Heart left ventricle (tissue), 16 donors: ENCODE measurements at places on chromosomes 1 and 21.
A peak's percentile ranks its signal among the peaks of the same experiment; 100 is the strongest.

GRCh38 chr1:224503161-224504118 lies 68.8 kb upstream of the WDR26 start:
- peak; percentile 93 for DNase-seq

DNA sequence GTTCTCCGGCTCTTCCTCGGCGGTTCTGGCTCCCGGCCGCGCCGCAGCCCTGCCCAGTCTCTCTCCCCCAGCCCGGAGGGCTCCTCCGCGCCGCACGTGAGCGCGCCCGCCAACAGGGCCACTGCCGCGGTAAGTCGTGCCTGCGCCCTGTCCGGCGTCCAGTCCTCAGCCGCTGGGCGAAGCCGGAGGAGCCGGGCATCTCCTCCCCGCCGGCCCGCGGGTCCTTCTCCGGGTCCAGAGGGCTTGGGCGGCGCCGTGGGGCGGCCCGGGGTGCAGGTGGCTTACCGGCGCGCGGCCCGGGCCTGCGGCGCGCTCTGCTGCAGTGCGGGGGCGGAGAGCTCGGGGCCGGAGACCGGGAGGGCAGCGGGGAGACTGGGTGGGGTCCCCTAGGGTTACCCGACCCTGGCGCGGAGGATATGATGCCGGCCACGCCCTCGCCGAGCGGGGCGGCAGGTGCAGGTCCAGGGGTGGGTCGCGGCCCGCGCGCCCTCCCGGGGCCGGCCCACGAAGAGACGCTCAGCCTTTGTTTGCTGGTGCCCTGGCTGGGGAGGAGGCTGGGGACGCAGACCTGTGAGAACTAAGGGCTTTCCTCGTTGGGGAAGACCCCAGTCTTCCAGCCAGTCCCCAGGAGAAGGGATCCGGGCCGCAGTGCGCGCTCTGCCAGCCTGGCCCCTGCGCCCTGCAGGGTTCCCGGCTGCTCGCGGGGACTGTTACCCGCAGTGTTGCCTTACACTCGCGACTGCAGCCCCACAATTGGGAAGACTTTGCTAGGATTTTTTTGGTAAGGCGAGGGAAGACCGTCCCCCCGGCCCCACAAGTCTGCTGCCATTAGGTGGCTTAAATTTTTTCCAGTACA lies at the start of gene DOP1B:
TSS of gene DOP1B (plus strand) at position 10 of the 856 bp plus-strand sequence. CDS start 7,910 bp downstream, outside the sequence.
- DNase-seq = peak; percentile 64

DNA sequence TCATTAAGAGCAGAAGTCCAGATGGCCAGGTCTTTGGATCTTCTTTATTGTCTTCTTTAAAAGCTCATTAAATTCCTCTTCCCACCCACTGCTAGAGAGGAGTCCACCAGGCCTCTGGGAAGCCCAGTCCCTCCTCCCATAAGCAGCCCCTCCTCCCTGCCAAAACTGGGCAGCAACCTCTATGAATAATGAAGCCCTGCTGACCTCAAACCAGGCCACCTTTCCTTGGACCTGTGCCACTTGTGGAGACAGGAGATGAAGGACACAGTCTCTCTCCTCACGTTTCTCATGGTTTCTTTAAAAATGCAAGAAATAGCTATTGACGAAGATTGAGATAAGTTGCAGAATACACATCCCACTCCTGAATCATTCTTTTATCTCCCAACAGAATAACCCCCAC lies 112.8 kb downstream of the EDEM3 start:
- DNase-seq = no peak

DNA sequence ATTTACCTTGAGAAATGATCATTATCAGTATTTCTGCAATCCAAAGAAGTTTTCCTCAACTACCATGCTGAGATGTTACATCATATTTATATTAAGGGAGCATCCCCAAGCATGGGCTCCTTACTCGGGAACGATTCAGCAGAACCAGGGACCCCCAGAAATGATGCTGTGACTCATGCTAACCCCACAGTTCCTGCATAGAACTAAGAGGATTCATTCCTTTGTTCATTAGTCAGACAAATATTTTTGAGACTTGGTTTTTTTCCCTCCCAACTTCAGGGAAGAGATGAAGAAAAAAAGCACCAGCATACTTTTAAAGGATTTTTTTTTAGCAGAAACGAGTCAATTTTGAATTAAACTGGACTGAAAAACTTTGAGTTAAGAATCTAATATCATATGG lies 49.2 kb upstream of the COL24A1 start:
- no peak for DNase-seq

DNA sequence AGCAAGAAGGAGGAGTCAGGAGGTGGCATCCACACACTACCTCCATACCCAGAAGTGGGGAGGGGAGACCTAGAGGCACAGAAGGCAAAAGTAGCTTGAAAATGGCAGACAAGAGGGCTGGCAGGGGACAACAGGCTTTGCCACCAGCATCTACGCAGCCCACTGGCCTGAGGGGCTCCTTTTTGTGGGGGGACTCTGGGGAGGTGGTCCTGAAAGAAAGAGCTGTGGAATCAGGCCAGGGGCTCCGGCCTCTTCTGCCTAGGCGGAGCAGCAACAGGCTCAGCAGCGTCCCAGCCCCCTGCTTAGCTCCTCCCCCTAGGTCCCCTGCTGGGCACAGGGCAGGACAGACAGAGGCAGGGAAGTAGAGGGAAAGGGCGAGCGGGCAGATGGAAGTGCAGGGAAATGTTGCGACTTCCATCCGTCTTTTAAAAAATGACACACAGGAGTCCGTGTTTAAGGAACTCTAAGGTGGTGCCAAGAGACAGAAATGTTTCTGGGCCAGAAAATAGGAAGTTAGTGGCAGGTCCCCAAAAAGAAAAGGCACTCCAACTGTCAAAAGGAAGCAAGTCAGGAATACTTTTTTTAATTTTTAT lies 10.0 kb upstream of the LEFTY2 start:
- DNase-seq = no peak

DNA sequence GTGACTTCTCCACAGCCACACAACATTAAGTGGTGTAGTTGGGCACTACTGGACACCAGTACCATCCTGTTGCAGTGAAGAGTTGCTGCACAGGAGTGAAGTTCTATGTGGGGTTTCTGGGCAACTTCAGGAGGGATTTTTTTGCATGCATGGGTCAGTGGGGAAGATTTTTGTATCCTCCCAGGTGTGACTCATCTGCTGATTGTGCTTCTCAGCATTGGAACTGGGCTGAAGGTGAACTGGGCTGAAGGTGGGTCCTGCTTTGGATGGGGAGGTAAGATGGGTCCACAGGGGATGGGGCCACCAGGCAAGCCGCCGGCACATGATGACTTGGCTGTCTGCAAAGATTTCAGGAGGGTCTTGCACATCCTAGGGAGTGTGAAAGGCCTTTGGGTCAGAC lies 2.6 kb downstream of the SERINC2 start:
- no peak for DNase-seq

DNA sequence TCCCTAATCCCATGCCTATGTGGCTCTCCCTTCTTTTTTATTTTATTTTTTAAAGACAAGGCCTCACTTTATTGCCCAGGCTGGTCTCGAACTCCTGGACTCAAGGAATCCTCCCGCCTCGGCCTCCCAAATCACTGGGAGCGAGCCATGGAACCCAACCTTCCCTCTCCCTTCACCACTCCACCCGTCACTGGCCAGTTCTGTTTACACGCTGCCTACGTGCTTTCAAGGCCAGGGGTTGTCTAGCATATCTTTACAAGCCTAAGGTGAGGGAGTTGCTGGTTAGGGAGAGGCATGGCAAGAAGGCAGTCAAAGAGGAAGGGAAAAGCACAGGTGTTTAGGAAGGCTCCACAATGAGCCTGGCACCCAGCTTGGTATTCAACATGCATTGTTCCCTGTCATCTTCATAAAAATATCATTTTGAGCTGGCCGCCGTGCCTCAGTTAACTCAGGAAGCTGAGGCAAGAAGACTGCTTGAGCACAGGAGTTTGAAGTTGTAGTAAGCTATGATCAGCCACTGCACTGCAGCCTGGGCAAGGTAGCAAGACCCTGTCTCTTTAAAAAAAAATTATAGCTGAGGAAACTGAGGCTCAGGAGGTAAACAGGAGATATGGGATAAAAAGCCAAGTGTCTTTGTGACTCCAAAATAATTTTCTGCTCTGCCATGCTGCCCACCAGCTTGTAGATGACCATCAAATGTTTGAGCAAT lies 1.1 kb downstream of the RHBDL2 start:
- no peak for DNase-seq

DNA sequence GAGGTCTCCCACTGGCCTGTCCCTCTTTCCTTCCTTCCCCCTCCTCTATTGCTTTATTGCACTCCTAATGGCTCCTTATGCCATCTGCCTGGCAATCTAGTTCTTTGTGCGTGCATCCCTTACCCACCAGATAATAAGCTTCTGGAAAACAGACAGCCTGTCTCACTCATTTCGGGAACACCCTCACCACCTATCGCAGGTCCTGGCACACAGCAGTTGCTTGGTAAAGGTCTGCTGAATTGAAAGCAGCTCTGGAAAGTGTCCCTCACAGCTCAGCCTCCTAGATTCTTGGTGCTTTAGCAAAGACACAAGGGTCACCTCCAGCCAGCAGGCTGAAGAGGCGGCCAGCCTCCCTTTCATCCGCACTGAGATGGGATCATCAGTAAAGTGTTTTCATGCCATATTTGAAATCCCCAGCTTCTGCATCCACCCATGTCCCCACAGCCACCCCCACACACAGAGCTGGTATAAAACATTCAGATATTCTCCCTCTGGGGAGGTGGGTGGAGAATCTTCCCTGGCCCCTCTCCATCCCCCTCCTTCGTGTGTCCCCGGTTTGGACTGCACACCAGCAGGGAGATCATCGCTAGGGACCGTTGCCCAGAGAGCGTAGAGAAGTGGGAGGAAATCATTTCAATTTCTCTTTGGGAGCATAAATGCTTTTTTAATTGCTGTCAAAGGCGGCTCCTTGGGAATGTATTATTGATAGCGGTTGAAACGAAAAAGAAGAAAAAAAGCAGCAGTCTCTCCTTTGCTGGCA lies 29.1 kb upstream of the ATP2B4 start:
- peak; percentile 82 for DNase-seq

GRCh38 chr1:32877211-32878110 lies 6.7 kb upstream of the FNDC5 start:
- peak; percentile 68 for DNase-seq

DNA sequence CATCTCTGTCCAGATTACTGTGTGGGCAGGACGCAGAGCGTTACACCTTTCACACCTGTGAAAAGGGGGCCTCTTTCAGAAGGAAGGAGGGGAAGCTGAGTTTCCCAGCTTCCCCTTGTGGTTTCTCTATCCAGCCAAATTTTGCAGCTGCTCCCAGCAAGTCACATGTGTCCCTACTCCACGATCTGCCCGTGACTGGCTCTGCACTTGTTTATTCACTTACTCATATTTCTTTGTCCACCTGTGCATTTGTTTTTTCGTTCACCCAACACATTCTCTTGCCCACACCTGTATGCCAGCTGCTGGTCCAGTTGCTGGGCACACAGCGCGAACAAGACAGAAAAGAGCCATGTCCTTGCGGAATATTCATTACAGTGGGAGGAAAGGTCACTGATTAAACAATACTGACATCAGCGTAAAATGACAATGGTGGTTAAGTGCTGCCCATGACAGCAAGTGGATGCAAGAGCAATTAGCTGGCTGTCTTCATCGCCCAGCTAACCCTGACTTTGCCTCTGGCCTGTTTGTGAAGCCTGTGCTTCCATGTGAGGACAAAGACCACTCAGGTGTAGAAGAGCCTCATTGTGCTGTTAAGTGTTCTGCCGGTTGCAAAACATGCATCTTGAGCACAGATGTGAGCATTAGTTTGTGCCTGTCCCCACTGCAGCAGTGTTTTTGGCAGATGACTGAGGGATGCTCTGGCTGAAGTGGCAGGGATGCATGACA lies 28.6 kb upstream of the NEK2 start:
- DNase-seq = no peak

DNA sequence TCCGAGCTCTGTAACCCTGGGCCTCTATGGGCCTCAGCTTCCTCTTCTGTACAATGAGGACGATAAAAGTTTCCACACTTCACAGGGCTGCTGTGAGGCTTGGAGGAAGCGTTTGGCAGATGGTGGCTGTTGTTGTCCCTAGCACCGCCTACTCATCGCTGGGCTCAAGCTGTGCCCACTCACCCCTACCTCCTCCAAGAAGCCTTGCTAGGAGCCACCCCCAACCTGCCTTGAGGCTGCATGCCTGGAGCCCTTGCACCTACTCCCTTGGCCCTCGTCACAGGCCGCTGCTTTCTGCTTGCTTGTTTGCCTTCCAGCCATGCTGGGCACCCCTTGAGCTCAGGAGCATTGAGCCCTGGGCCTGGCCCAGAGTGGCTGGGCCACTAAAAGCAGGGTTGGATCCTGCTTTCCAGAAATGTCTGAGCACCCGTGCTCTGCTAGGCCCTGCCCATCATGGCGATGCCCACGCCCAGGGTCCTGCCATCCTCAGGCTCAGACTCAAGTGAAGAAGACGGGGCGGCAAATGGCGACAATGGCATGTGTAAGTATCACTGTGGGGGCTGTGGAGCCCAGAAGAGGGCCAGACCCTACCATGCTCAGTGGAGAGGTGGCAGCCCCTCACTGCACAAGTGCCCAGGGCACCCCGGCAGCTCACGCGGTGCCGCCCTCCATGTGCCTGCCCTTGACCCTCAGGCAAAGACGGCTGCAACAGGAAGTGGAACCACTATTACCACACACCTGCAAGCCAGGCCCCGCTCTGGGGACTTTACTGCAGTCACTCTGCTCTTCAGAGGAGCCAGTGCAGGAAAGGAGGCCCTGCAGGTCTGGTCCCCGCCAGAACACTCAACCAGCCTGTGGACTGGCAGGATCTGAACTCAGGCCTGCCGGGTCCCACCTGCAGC lies 9.5 kb downstream of the SH3BGRL3 start:
- DNase-seq = no peak

DNA sequence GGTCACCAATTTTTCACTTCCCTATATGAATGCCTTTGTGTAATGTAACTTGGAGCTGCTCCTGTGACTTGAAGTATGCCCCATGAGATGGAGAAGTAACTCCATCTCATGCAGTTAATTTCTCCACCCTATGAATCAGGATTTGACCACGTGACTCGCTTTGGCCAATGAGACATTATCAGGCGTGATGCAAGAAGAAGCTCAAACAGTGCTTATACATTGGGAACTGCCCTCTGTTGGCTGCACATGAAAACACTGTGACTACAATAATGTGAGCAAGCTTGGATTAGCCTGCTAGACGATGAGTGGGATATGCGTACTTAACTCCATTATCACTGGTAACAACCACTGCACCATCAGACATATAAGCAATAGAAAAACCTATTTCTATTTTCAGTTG lies 684.4 kb downstream of the PLA2G4A start:
- no peak for DNase-seq

DNA sequence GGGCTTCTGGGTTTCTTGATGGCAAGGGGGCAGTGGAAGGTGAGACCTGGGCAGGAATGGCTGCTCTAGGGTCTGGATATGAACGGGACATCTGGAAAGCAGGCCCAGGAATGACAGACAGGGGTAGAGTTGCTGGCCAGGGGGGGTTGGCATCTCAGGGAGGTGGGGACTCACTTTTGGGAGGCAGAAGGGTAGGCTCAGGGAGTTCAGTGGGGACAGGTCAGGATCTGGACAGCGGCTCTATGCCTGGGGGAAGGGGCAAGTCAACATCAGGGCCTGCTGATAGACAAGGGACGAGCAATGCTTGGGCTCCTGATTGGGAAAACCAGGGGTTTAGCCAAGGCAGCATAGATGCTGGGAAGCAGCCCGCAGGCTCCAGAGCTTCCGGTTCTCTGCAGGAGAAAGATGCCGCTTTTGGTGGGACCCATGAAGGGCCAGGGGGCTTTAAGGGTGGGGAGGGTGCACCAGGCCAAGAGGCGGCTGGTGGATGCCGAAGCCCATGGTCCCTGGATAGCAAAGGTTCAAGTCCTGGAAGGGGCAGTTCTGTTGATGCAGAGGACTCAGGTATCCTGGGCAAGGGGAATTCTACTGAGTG lies 21.9 kb downstream of the IGFN1 start:
- no peak for DNase-seq
